ENCODE measurements at places on chromosomes 5 and 9. TPM values are rescaled to one million over a fixed set of nuclear protein-coding genes. Genes with fewer than 3 reads are reported as not detected.

The PCDHA2 gene
- polyA plus RNA-seq: 0.34 TPM

The TTC16 gene
- 0.82 TPM for polyA plus RNA-seq

The FBLL1 gene
- polyA plus RNA-seq: 0.29 TPM

The MLANA gene
- 1.7 TPM for polyA plus RNA-seq

The IL4 gene
- not detected for polyA plus RNA-seq

The SELENOP gene
- polyA plus RNA-seq: 826 TPM

The MYORG gene
- polyA plus RNA-seq: 4.6 TPM

The IL3 gene
- not detected for polyA plus RNA-seq

The MAP1B gene
- 22.4 TPM for polyA plus RNA-seq

The NR2F1-AS1 gene
- 62.4 TPM for polyA plus RNA-seq

The SPATA31D4 gene
- polyA plus RNA-seq: not detected

The SHLD3 gene
- 6.0 TPM for polyA plus RNA-seq

The TRIP13 gene
- 11.8 TPM for polyA plus RNA-seq

The GMCL2 gene
- polyA plus RNA-seq: not detected

The BASP1 gene
- 45.1 TPM for polyA plus RNA-seq

The CDKN2A gene
- 0.39 TPM for polyA plus RNA-seq

The CLIC3 gene
- 43.8 TPM for polyA plus RNA-seq

The RPL37 gene
- polyA plus RNA-seq: 2,210 TPM

The TEK gene
- 52.6 TPM for polyA plus RNA-seq

The DMRTA1 gene
- 2.2 TPM for polyA plus RNA-seq

The SEMA4D gene
- polyA plus RNA-seq: 21.2 TPM

The PHF2 gene
- polyA plus RNA-seq: 36.7 TPM

The FSD1L gene
- 9.0 TPM for polyA plus RNA-seq

The TIFAB gene
- polyA plus RNA-seq: 0.19 TPM

The LMX1B gene
- 0.14 TPM for polyA plus RNA-seq

The PCDHA13 gene
- polyA plus RNA-seq: 0.11 TPM

The FAM120AOS gene
- polyA plus RNA-seq: 58.6 TPM

The PLAC8L1 gene
- polyA plus RNA-seq: 1.8 TPM

The PCYOX1L gene
- polyA plus RNA-seq: 16.7 TPM

The ADAMTSL2 gene
- polyA plus RNA-seq: 15.2 TPM

The NRARP gene
- polyA plus RNA-seq: 9.2 TPM

The TAF1L gene
- 0.09 TPM for polyA plus RNA-seq

The EPB41L4B gene
- 15.5 TPM for polyA plus RNA-seq

The CDC25C gene
- 10.2 TPM for polyA plus RNA-seq

The SPEF2 gene
- 52.8 TPM for polyA plus RNA-seq

The C8G gene
- polyA plus RNA-seq: 0.46 TPM

The FAM163B gene
- polyA plus RNA-seq: 2.2 TPM

The LCN9 gene
- not detected for polyA plus RNA-seq

The CTXN3 gene
- polyA plus RNA-seq: not detected

The CARD19 gene
- 27.1 TPM for polyA plus RNA-seq

The TAF11L10 gene
- not detected for polyA plus RNA-seq

The GARIN3 gene
- polyA plus RNA-seq: not detected

The GZMA gene
- 3.5 TPM for polyA plus RNA-seq

The DBH gene
- 1.2 TPM for polyA plus RNA-seq

The CNTRL gene
- 59.7 TPM for polyA plus RNA-seq

The LRRC70 gene
- 8.2 TPM for polyA plus RNA-seq

The DIAPH1 gene
- 47.7 TPM for polyA plus RNA-seq

The NOXA1 gene
- polyA plus RNA-seq: 6.9 TPM

The NPM1 gene
- 2,028 TPM for polyA plus RNA-seq

The PCDHB12 gene
- polyA plus RNA-seq: 6.5 TPM

The MEIKIN gene
- not detected for polyA plus RNA-seq

The ACSL6 gene
- polyA plus RNA-seq: 0.35 TPM

The SCGB3A2 gene
- 2,261 TPM for polyA plus RNA-seq

The UBE2QL1 gene
- polyA plus RNA-seq: 0.19 TPM

All from right lung (tissue), 10 donors.